Activated T-cell treated with anti-CD3 and anti-CD28 coated beads, Interleukin-2, amount 50 U/mL, for 1 hour (primary cell): ENCODE measurements at places on chromosomes 6 and 20.

- DNase-seq = no peak
Measured at GRCh38 chr6:108438918-108439317, 121.8 kb upstream of the FOXO3 start.

DNA sequence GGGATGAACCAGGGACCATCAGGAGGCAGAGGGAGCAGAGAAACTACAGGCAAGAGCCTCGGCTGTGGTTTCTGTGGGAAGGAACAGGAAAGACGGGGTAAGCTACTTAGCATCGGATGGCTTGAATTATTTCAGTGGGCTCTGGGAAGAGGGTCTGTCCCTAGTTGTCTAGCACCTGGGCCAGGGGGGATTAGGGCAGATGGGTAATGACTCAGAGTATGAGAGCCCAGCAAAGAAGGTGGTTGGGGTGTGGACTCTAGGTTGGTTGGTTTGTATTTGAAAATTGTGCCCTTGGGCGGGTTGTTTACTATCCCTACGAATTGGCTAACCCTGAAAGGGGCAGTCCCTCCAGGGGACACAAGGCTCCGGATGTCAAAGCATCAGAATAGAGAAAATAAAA, 148.5 kb upstream of the TAB2 start:
- no peak for DNase-seq

DNA sequence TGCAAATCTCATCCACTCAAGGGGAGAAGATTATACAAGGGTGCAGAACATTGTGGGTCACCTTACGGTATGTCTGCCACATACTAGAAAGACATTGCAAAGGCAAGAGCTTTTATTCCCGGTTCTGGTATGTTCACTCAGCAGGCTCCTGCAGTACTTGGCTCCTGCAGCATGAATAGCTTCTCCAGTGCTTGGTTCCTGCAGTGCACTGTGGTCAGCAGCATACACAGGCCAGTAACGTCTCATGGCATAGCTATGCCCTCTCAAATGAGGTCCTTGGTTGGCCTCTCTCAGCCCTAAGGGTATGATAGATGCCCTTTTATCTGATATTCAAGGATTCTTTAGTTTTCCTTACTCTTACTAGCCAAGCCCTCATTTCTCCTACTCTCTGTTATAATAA, 12.6 kb downstream of the TCP11 start:
- DNase-seq = no peak

- DNase-seq = no peak
Measured at GRCh38 chr20:48933017-48933766, 11.7 kb downstream of the ARFGEF2 start.

- DNase-seq = no peak
Measured at GRCh38 chr20:910870-911770, 5.0 kb downstream of the ANGPT4 start.

DNA sequence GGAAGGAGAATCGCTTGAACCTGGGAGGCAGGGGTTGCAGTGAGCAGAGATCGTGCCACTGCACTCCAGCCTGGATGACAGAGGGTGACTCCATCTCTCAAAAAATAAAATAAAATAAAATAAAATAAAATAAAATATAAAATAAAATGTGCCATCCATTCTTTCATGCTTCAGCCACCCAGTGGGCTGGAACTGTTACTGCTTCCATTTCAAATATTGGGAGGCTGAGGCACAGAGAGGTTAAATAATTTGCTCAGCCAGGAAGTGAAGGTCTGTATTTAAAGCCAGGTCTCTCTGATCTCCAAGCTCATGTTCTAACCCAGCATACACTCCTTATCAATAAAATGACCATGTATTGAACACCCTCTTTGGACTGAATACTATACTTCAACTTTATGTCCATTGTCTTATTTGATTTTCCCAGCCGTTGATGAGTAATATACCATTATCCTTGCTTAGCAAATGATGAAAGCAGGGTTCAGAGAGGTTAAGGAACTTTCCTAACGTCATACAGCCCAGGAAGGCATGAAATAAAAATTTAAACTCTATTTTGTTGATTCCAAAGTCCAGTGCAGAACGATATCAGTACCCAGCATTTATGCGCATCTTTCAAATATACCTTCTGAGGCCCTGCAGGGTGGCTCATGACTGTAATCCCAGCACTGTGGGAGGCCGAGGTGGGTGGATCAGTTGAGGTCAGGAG, 25.8 kb upstream of the SLC9A8 start:
- no peak for DNase-seq

GRCh38 chr20:50246367-50247195, 56.0 kb downstream of the CEBPB start:
- DNase-seq = no peak

DNA sequence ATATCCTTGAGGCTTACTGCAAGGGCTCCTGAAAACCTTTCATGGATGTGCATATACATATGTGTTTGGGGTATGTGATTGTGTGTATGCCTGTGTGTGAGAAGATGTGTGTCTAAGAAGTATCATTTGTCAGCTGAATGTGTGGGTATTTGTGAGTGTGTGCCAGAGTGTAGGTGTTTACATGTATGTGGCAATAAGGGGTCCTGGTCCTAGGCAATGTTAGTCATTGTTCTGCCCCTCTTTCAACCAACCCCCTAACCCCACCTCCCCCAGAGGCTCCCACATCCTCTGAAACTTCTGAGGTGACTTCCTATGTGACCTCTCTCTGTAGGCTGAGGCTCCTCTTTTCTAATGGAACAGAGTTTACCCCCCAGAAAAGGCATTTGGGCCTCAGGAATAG, 186.4 kb downstream of the LRFN2 start:
- no peak for DNase-seq

- peak; percentile 29 for DNase-seq
Measured at GRCh38 chr6:108914235-108915022, 66.2 kb downstream of the ARMC2 start.

DNA sequence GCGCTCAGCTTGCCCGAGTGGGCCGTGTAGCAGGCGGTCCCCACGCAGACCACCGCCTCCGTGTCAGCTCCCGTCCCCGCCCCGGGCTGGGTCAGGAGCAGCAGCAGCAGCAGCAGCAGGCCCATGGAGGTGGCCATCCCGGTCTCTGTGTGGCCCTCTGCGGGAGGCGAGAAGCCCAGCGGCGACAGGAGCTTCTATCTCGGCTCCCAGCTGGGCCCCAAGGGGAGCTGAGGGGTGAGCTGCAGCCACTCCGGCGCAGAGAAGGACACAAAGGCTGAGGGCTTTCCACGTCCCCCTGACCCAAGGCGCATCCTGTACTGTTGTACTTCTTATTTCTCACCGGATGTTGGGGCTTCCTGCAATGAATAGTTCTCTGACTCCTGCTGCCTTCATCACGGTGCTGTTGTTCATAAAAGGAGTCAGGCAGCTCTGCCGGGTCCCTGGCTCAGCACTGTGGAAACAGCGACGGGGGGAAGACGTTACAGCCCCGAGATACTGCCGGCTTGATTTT, at the start of gene CD93:
Gene CD93, minus strand, starts transcription at position 269 of the 511 bp plus-strand sequence. Its CDS starts 132 bp downstream, at position 137.
- no peak for DNase-seq

DNA sequence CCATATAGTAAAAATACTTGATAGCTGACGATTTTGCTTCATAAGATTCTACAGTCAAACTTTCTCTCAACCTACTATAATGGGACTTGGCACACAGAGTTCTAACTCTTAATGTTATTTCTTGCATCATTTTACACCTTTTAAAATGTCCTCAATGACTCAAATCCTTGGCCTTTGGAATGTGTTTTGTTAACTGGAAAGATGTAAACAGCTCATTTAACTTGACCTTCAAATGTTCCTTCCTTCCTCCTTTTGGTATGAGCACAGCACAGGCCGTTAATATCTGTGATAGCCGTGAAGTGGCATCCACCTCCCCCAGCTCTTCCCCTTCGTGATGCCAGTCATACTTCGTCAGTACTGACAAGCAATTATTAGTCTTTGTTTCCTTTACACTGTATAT, 972.0 kb upstream of the CITED2 start:
- DNase-seq = no peak

DNA sequence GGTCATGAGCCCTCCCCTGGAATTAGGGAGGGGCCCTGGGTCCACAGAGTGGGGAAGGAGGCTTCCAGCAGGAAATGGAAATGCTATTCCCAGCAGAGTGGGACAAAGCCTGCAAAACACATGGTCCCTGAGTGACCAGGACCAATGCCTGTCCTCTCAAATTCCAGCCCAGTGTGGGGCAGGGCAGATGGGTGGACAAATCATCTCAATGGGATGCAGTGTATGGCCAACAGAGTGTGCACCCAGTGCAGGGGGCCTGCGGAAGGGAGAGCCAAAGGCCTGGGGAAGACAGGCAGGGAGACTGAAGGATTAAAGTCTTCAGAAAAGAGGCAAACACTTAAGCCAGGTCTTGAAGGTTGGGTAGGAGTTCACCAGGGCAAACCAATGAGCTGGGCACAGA, 28.7 kb upstream of the PHACTR3 start:
- no peak for DNase-seq

GRCh38 chr20:63258781-63259180, 4.5 kb upstream of the NKAIN4 start:
- no peak for DNase-seq

DNA sequence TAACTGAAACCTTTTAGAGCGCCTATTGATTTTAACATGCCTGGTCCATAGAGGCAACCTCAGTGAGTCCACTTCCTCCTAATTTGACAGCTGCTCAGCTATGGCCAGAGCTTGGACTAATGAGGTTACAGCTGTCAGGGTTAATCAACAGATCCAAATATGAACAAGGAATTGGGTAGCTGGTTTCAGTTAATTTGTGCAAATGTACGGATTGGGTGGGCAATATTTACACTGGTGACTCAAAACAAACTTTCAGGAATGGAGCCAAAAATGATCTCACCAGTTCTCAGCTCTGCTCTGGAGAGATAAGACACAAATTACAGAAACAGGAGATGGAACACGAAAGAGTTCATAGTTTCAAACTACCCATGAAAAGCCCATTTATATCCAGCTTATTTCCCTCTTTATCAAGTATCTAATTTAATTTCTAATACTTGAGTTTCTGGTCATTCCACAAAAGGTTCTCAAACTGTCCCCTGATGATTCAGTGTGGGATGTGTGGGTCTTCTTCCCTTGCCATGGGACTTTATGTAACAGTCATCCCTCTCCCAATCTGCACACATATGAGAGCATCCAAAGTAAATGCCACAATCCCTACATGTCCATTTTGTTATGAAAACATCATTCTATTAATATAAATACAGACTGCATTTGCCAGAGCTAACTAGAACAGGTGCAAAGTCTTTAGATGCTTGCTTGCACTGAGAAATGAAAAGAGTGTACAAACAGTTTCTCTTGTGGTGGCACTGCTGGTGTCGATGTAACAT, 149.9 kb downstream of the RPS12 start:
- DNase-seq = no peak

- DNase-seq = no peak
Measured at GRCh38 chr6:50716899-50717509, 3.7 kb downstream of the TFAP2D start.

- no peak for DNase-seq
Measured at GRCh38 chr6:63636518-63637021, 968 bp downstream of the PHF3 start.

DNA sequence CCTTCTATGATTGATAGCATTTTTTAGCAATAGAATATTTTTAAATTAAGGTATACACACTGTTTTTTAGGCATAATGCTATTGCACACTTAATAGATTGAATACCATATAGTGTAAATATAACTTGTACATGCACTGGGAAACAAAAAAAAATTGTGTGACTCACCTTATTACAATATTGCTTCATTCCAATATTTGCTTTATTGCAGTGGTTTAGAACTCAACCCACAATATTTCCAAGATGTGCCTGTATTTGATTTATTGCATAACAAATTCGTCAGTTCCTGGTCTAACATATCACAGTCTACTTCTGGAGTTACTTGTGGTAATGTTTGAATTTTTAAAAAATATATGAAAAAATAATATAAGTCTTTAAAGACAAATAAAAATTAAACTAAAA, 41.9 kb upstream of the DEFB112 start:
- DNase-seq = no peak

- DNase-seq = no peak
Measured at GRCh38 chr20:10316582-10316981, 98.0 kb downstream of the SNAP25 start.

DNA sequence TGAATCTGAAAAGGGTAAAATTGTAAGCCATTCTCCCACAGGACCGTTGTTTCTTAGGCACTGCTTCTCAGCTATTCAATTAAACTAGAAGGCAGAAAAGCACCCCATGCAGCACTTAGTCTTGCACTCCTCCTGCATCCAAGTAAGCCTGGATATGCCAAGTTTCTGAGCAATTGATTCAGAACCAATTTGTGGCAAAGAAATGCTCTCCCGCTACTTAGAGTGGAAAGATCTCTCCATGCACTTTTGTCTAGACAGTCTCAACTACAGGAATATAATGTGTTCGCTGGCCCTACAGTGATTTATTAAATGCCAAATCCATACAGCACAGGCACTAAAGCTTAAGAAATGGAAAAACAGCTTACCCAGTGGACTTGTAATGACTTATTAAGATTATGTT, 338.5 kb downstream of the HACE1 start:
- no peak for DNase-seq

GRCh38 chr6:150145830-150146229, 3.0 kb downstream of the PPP1R14C start:
- no peak for DNase-seq

- no peak for DNase-seq
Measured at GRCh38 chr6:157561929-157562810, 181.2 kb downstream of the ZDHHC14 start.

- DNase-seq = no peak
Measured at GRCh38 chr6:155292711-155293110, 21.6 kb downstream of the TFB1M start.

DNA sequence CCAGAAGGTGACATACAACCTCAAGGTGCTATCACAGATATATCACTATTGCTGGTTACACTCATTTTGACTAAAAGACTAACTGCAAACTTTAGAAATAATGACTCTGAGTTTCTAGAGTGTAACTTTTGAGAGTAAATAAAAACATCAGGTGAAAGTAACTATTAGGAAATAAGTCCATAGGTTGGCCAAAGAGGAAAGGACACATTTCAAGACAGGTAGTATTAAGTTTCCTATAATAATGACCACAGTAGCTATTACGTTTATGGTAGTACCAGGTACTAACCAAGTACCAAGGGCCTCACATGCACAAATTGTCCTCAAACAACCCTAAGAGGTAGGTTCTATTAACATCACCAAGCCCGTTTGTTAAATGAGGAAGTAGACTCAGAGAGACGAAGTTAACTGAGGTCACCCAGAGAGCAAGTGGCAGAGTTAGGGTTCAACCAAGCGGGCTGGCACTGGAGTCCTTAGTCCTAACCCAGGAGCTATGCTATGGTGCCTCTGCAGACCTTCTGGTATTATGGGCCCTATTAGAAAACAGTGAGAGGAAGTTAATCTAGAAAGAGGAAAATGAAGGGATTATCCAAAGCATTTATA, 36.8 kb downstream of the HEBP2 start:
- no peak for DNase-seq

GRCh38 chr20:37451616-37452015, 69.4 kb upstream of the NNAT start:
- DNase-seq = no peak

- no peak for DNase-seq
Measured at GRCh38 chr6:118706702-118707101, 55.3 kb upstream of the CEP85L start.

DNA sequence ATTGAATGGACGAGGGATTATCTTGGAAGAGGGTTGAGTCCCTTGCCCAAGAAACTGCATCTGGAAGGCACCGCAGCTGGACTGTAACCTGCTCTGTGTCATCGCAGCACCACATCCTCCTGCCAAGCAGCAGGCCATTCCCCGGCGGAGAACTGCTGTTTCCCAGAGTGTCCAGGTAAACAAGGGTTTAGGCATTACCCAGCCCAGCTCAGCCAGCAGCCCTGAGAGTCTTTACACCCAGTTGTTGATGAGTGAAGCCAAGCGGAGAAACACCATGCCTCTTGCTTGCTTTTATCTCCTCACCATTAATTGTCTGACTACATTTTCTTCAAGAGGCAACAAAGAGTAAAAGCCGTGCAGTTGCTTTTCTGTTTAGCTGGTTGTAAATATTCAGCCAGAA, 104.1 kb downstream of the CDH4 start:
- DNase-seq = no peak
